ENCODE measurements at places on chromosomes 1 and 21.
A peak's percentile ranks its signal among the peaks of the same experiment; 100 is the strongest.

DNA sequence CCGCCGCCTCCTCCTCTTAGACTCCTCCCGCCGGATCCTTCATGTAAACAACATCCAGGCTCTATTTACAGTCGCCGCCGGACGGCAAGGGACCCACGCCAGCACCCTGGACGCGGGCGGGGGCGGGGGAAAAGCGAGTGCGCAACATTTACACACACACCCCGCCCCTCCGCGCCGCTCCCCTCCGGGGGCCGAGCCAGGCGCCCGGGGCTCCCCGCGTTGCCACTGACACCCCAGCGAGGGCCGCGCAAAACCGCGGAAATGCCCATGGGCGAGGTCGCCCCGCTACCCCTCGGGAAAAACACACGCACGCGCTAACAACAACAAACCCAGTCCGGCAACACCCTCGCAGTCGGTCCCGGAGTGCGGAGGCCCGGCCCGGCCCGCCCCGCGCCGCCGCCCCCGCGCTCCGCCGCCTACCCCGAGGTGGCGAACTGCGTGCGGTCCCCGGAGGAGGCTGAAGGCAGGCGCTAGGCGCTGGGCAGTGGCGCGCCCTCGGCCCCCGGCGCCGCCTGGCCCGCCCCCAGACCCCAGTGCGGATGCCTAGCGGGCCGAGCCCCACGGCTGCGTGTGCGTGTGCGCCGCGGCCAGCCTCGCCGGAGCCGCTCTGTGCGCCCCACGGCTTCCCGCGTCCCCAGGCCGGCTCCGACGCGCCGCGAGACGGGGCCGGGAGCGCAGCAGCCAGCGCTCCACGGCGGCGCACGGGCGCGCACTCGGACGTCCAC lies 81.1 kb upstream of the AK4 start:
- peak; percentile 52 for DNase-seq

DNA sequence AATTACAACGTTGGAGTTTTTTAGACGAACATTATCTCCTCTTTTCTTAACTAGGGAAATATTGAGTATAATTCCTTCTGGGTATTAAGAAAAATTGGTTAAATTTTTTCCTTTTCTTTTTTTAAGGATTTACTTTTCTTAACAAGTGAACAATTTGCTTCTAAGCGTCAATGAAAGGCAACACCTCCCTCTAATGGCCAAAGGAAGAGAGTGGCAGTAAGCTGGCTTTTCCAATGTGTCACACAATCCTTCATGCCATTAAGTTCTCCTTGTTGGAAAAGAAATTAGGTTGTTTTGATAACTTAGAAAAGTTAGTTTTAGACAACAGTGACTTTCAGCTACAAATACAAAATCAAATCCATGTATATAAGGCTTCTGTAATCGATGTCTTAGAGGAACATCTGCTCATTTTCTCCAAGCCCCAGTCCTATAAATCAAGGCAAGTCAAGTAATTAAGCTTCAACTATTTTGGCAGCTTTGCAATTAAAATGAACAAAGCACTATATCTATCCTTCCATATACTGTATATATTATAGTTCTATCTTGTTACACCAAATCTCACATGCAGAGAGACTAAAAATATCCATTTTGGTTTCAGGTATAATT lies 62.8 kb downstream of the EDEM3 start:
- DNase-seq: no peak

DNA sequence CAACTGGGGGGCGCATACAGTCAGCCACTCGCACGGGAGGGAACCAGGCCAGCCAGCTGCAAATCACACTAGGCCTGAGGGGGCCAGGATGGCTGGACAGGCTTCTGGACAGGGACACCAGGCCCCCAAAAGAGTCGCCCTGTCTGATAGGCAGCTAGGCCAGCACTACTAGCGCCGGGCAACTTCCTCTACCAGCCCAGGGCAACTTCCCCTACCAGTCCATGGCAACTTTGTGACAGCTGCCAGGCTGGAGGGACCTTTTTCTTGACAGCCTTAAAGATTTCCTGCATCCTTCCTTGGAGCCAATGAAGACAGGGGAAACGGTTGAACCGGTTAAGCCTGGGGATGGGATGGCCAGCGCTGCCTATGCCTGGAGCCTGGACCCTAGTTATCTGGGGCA lies 5.1 kb downstream of the IFFO2 start:
- no peak for DNase-seq

GRCh38 chr1:14511166-14511680 lies 87.3 kb upstream of the KAZN start:
- DNase-seq: no peak

DNA sequence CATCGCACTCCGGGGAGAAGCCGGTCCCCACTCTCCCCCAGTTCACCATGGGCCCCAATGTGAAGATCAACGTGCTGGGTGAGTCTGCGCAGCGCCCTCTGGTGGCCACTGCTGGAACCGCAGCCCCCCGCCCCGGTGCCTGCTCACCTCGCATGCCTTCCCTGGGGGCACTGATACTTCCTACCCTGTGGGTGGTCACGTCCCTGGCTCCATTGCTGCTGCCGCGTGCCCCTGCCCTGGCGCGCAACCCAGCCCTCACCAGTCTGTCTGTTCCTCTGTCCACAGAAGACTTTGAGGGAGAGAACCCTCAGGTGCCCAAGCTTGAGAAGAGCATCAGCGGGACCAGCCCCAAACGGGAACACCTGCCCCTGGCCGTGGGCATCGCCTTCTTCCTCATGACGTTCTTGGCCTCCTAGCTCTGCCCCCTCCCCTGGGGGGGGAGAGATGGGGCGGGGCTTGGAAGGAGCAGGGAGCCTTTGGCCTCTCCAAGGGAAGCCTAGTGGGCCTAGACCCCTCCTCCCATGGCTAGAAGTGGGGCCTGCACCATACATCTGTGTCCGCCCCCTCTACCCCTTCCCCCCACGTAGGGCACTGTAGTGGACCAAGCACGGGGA lies 7.6 kb downstream of the EFNA3 start:
- DNase-seq: peak; percentile 73

- DNase-seq: no peak
Measured at GRCh38 chr1:31855038-31855845, 39.4 kb upstream of the SPOCD1 start.

DNA sequence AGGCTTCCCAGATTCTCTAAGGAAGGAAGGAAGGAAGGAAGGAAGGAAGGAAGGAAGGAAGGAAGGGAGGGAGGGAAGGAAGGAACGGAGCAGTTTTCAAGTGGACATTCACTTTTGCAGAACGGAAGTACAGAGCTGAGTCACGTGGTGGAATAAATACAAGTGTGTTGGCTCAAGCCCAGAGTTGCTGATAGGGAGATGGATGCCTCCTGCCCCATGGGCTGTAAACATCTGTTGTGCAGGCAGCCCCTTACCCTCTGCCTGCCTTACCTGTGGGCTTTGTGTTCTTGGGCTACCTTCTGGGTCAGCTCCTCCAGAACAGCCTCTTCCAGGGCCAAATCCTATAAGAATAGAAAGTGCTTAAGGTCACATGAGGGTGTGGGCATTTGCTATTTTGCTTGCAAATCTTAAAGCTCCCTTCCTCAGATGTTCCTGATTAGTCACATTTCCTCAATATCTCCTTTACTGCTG lies 121.7 kb downstream of the SMYD2 start:
- DNase-seq: no peak

DNA sequence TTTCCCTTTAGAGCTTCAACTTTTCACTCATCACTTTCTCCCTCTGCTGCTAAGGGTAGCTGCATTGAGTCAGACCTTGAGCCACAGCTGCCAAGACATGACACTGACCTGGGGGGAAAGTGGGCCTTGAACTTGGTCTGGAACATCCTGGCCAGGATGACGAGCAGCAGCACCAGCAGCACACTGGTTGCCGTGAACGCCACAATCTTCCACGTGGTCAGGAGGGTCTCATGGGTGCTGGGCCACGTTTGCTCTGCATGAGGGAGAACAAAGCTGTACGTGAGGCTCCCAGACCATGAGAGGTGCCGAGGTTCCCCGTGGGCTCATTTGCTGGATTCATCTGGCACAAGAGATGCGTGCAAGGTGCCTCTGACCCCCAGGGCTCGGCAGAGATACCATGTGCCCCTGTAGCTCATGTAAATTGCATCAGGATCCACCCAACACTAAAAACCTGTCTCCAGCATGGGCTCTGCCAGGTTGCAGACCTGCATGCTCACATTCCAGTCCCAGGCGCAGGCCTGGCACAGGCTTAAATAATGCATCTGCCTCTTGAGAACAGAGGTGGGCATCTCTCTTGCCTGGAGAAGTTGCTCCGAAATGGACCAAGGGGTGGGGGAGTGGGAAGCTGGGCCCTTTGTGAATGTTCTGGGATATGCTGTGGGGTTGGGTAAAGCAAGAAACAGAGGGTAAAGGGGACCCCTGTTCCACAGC lies 84.6 kb upstream of the TLR5 start:
- no peak for DNase-seq

GRCh38 chr1:18531503-18531845 lies 50.7 kb downstream of the KLHDC7A start:
- no peak for DNase-seq

DNA sequence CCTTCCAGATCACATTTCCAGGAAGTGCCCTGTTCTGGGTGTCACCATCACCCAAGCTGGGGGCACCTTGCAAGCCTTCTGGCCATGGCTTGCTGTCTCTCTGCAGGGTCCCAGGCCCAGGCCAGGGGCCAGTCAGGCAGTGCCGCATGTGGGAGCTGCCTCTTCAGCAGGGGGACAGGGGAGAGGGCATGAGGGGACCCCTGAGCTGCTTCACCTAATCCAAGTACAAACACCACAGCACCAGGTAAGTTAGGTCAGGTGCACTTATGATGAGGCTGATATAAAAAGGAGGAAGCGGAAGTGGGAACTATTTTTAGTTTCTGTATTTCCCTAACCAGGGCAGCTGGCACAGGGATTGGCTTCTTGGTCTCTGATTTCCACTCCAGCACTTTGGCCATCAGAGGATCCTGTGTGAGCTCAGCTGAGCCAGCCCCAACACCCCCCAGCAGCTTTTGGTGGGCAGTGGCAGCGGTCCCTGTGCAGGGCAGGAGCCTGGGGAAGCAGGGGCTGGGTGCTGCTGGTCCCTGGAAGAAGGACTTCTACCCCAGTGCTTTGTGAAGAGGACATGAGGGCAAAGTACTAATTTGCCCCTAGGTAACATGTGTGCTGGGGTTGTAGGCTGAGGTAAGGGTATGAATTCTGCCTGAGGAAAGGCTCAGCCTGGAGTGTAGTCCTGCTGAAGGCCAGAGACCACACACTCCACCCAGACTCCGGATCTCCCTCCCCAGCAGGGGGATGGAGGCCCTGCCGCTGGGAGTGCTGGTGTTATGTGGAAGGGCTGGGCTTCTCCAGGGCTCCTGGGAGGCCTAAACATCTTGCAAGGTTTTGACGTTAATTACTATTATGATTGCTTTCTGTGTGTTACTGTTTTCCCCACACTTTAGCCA lies 3.3 kb upstream of the PCBP3 start:
- DNase-seq: no peak

DNA sequence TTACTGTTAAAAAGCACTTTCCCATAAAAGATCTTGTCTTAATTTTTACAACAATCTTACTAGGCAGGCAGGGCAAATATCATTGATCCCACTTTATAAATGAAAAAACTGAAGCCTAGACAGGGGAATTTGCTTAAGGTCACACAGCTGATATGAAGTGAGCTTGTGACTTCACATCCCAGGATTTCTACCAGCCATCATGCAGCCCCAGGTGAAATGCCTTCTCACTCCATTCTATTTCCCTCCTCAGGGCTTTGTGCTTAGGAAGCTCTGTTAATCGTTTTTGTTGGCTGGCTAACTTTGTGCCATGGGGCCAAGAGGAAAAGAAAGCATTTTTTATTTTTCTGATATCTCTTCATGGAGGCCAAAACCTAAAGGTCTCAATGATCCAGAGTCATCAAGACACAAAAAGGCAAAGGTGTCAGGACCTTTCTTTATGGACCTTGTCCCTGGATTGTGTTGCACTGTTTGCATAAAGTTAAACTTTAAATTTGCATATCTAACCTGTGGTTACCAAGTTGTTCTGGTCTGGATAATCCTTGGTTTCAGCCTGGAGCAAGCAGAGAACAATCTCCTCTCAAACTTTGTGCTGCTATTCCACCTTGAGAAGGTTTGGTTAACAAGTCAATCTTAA lies 44.8 kb upstream of the ZNF326 start:
- DNase-seq: no peak

GRCh38 chr1:235012436-235013210 lies 116.0 kb downstream of the TOMM20 start:
- no peak for DNase-seq

DNA sequence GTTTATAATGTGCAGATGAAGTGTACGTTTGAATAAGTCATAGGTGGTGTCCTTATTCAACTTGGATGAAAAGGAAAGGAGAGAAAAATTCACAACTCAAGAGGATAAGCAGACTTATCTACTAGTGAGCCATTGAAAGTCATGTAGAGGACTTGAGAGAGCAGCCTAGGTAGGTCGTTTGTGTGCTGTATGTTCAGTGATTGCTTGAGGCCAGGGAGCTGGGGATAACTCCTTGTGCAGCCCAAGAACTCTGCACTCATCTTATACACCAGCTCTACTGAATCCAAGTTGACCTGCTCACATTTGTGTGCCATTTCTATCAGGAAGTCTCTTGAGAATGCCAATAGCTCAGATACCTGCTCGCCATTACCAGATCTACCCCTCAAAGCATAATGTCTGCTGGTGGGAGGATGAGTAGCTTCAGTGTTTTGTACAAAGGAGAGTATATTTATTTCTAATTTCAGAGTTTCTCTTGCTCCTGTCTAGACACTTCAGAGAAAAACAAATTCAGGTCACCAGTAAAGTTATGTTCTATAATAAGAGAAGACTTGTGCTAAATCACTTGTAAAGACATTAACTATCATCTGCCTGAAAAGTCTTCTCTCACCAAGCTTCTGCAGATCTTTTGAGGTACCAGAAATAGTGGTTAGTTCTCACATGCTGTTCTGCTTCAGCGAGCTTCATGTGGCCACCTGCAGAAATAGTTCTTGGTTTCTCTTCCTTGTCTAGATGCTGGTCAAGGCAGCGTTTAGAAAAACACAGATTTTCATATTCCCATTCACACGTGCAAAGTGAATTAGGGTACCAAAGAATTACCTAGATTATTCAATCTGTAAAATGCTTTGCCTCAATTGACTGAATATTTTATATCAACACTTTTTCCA lies 10.8 kb downstream of the S1PR1 start:
- DNase-seq: no peak

DNA sequence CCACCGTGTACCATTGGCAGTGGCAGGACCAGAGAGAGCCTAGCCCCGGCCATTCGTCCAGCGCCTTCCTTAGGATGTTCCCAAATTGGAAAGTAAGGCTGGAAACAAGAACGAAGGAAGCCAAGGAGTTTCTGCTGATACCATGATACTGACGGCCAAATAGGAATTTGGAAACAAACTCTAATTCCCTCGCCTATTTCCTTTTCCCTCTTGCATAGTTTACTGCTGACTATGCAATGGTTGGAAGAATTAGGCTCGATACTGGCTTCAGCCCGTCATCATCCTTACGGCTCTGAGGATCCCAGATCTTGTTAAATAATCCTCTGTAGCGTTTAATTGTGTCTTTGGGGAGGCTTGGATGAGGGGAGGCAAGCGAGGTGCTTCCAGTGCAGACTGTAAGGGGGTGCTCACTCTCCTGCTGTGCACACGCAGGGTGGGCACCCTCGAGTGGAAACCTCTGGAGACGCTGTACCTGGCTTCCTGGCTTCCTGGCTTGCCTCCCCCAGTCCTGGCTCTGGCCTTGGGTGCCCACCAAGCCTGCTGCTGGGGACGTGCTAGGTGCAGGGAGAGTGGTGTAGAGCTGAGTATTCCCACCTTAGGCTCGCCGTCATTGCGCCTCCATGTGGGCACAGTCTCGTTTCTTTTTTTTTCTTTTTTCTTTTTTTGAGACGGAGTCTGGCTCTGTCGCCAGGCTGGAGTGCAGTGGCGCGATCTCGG lies 27.4 kb upstream of the CAMTA1 start:
- no peak for DNase-seq

Measured in activated CD4-positive, alpha-beta T cell treated with anti-CD3 and anti-CD28 coated beads, Interleukin-2, amount 50 U/mL, for 24 hours (primary cell).